HTR-8/SVneo (cell line): ENCODE measurements at places on chromosomes 7 and 10.
A peak's percentile ranks its signal among the peaks of the same experiment; 100 is the strongest.

DNA sequence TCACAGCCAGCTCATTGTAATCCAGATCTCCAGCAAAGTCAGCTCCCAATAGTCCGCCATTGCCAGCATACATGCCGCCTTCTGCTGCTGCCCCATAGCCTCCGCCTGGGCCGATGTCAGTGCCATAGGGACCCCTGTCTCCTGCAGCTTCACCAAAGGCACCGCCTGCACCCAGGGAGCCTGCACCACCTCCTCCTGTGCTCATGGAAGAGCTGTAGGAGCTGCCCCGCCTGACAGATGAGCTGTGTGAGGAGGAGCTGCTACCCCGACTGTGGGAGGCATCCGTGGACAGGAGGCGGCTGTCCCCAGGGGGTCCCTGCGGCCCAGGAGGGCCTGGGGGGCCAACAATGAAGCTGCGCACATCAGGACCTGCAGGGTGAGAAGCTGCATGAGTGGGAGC lies 51.7 kb downstream of the COL17A1 start:
- no peak for DNase-seq

GRCh38 chr10:127907411-127908105 lies 655 bp downstream of the PTPRE start:
- DNase-seq = no peak

GRCh38 chr7:108004220-108005142 lies 1.5 kb upstream of the LAMB1 start:
- DNase-seq = no peak

DNA sequence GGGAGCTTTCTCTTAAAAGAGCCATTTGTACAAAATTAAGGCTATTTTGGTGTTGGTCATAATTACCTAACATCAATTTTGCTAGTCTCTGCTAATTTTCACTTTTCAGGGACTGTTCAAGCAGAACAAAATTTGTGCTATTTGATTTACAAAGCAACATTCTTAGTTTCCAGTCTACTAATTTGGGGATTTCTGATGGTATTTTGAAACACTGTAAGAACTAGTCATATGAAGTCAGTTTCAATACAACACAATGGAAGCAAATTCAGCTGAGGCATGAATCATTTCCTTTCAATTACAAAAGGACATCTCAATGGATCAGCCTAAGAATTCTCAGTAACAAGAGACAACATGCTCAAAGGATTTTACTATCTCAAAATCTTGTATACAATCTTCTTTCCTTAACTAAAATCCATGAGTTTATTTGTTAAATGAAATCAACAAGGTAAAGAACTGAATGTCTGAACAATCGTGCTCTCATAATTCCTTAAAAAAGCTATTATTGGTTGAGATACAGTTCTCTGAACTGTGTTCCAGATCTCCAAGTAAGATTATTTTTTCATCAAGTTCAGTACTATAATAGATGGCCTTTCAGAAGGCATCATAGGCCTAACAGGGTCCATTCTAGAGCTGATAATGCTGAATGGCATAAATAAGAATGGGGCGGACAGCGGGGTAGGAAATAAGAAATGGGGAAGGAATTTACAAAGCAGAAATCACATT lies 144.6 kb downstream of the NRCAM start:
- no peak for DNase-seq

GRCh38 chr10:22740180-22740579 lies 25.8 kb upstream of the PIP4K2A start:
- no peak for DNase-seq

DNA sequence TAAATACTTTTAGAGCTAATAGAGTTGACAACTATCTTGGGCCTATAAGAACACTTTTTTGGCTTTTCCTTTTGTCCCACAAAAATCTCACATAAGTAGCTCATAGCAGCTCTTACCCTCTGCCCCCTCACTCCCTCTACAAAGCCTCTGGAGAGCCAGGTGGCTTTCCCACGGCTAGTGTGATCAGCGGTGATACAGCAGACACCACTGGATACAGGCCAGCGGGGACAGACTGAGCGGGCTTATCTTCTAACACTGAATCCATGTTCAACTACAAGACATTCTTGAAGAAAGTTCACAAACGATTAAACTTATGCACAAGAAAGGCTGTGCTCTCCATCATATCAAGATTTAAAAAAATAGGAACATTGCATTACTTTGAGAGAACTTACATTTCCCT lies 377.2 kb downstream of the PARD3 start:
- DNase-seq = no peak

DNA sequence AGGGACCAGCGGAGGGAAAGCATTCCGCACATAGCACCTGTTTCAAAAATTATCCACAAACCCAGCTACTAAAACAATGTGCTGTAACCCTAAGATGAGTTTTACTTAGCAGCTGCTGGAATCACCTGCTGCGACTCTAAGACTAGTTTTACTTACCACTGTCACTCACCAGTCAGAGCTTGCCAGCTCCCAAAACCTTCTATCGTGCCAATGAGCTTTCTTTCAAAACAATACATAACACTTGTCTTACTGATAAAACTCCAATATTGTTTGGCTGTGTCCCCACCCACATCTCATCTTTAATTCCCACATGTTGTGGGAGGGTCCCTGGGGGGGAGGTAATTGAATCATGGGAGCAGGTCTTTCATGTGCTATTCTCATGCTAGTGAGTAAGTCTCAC lies 18.4 kb downstream of the ST8SIA6 start:
- no peak for DNase-seq

DNA sequence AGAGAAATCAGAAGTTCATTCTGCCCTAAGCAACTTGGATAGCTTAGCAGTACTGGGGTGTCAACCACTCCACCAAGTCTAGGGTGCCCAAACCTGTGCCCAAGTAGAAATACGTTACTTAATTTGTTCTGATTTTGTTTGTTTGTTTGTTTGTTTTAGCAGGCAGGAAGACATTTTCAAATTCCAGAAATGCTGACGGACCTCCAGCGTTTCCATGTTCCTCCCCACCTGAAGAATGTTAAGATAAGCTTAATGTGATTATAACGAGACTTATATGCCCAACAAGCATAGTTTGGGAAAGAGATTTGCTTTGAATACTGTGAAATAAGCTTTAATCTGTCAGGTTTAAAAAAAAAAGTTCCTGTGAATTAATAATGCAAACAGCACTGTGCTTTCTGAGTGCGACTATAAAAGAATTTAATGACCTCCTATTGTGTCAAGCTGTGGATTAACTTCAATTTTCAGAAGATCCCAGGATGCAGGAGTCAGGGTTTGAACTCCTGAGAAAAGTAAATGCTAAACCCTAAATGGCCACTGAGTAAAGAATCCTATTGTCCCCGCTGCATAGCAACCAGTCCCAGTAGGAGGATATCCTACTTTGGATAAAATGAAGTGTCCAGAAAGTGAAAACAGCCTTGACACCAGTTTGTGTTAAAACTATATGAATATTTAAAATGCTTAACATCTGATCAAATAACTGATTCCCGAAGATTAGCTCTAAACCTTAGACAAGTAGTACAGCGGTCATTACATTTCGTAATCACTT lies 56.5 kb downstream of the LYZL1 start:
- no peak for DNase-seq

GRCh38 chr10:122173766-122174435 lies 97.2 kb upstream of the BTBD16 start:
- DNase-seq = no peak

GRCh38 chr7:88208521-88208920 lies 11.3 kb downstream of the SRI start:
- DNase-seq = no peak

DNA sequence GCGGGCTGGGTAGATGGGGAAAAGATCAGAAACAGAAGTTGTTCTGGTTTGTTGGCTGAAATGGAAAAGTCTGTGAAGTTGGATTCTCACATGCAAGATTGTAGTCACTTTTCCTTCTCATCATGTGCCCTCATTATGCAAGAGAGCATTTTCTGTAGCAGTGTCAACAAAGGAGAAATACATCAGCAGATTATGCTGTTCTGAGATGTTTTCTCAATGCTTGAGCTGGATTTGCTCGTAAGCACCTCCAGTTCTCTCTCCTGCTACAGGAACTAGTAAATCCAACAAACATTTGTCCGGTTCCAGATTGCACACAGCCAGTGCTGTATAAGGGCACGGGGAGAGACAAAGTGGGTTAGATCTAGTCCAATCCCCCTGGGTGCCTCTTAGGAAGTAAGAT lies 90.0 kb downstream of the GATA3 start:
- DNase-seq = no peak

GRCh38 chr10:61108915-61109314 lies 164.9 kb upstream of the RHOBTB1 start:
- DNase-seq = no peak

GRCh38 chr10:92757066-92757710 lies 67.4 kb downstream of the HHEX start:
- DNase-seq = peak; percentile 47

DNA sequence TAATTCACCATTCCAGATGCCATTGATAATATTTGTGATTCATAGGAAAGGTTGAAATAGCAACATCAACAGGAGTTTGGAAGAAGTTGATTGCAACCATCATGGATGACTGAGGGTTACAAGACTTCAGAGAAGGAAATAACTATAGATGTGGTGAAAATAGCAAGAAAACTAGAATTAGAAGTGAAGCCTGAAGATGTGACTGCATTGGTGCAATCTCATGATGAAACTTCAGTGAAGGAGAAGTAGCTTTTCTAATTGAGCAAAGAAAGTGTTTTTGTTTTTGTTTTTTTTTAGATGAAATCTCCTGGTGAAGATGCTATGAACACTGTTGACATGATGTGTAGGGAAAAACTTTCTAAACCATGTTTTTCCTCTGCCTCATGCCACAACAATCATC lies 18.7 kb upstream of the CD36 start:
- no peak for DNase-seq

GRCh38 chr10:91887272-91888076 lies 21.8 kb downstream of the FGFBP3 start:
- peak; percentile 60 for DNase-seq

GRCh38 chr10:33092596-33092995 lies 134.6 kb upstream of the ITGB1 start:
- no peak for DNase-seq

GRCh38 chr7:28738412-28738811 lies 219.7 kb downstream of the TRIL start:
- no peak for DNase-seq

GRCh38 chr7:136877990-136878389 lies 9.5 kb downstream of the CHRM2 start:
- no peak for DNase-seq

GRCh38 chr10:56823849-56824248 lies 462.8 kb upstream of the ZWINT start:
- DNase-seq = no peak

GRCh38 chr7:92626281-92626809 lies 36.2 kb upstream of the FAM133B start:
- DNase-seq = no peak

DNA sequence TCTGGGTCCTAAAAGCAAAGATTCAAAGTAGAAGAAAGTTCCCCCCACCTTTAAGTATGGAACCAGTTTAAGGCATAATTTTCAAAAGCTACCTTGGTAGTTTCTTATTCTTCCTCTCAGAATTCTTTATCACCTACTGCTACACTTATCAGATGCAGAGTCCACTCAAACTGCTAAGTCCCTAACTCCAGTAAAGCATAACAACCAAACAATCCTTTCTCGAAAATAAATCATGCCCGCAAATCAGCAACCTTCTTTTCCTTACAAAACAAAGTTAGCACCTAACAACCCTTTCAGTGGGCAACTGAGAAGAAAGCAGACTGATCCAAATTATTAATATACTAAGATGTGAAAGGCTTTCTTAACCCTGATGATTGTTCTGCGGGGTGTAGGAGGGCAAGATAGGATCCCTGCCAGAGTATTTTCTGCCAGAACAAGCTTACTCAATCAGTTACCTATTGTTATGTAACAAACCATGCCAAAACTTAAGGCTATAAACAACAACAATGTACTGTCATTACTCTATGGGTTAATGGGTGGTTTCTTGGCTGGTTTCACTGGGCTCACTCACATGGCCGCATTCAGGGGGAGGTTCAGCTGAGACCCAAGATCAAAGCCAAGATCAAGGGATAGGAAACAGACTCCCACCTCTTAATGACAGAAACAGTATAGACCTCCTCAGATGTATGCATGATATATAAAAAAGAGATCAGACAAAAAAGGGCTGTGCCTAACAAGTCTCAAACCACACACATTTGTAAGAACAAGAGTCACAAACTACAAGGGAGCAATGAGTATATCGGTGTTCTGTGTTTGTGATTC lies 42.0 kb downstream of the CCDC6 start:
- DNase-seq = no peak

GRCh38 chr10:15620337-15620736 lies 99.4 kb downstream of the ITGA8 start:
- DNase-seq = no peak

DNA sequence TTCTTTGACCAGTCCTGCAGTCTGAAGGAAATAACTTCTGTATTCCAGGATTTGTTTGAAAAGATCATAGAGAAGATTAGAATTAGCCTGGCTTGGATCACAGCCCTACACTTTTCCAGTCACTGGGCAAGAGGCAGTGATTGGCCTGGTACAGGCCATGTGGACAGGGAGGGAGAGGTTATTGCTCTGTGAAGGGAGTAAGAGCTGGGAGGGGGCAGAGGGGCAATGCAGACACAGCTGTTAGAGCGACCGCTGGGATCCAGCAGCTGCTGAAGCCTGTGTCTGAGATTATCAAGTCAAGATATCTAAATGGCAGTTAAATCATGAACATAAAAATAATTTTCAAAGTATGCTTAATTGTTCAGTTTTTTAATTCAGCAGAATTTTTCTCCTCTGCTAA lies 257.3 kb downstream of the SDK1 start:
- DNase-seq = no peak

DNA sequence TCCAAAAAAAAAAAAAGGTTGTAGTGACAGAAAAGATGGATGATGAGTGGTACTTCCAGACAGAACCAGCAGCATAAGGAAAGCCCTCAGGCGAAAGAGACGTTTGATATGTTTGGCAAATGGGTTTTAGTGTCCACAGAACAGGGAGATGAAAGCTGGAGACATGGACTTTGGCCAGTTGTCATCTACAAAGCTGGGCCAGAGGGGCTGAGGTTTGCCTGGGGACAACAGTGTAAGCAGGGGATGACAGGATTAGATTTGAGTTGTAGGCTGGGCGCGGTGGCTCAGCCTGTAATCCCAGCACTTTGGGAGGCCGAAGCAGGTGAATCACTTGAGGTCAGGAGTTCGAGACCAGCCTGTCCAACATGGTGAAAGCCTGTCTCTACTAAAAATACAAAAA lies 47.8 kb upstream of the ELN start:
- no peak for DNase-seq

DNA sequence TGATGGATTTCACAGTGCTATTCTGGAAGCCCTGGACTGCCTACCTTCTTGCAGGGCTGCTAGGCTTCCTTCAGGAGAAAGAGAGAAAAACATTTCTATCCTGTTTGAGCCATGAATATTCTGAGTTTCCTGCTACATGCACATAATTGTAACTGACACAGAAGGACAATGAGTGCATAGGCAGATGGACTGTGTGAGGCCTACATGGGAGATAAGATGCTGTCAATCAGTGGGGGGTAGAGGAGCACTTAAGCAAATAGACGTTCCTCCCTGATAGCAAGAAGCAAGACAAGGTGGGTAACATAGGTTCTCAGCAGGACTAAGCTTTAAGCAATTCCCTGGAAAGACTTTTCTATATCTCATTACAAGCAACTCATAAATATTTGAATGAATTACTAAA lies 11.6 kb downstream of the ALDH18A1 start:
- no peak for DNase-seq

GRCh38 chr10:80498833-80499741 lies 38.6 kb upstream of the SH2D4B start:
- DNase-seq = peak; percentile 88

GRCh38 chr7:141710301-141710700 lies 2.1 kb downstream of the WEE2 start:
- DNase-seq = no peak
